ENCODE measurements at places on chromosomes 3 and 15. TPM values are rescaled to one million over a fixed set of nuclear protein-coding genes. Genes with fewer than 3 reads are reported as not detected.

The GP5 gene
- total RNA-seq, result under 0.01 TPM

The TEX55 gene
- total RNA-seq, result not detected

The FAM81A gene
- 0.29 TPM for total RNA-seq

The SCAANT1 gene
- not detected for total RNA-seq

The SSUH2 gene
- not detected for total RNA-seq

The DPPA2 gene
- total RNA-seq, result not detected

The RTP4 gene
- total RNA-seq, result 2.9 TPM

The OR4F15 gene
- total RNA-seq, result not detected

The SPPL2A gene
- 59.1 TPM for total RNA-seq

The ST3GAL6 gene
- total RNA-seq, result 0.58 TPM

The CRYGS gene
- total RNA-seq, result not detected

The UROC1 gene
- not detected for total RNA-seq

The ATP2B2 gene
- total RNA-seq, result not detected

The CHL1 gene
- not detected for total RNA-seq

The GADL1 gene
- not detected for total RNA-seq

The SV2B gene
- not detected for total RNA-seq

The COMMD2 gene
- 19.8 TPM for total RNA-seq

The CX3CR1 gene
- total RNA-seq, result not detected

The PP2D1 gene
- not detected for total RNA-seq

The SERINC4 gene
- not detected for total RNA-seq

All from myometrial cell (primary cell).